ENCODE measurements at places on chromosomes 1 and 21.
A peak's percentile ranks its signal among the peaks of the same experiment; 100 is the strongest.

DNA sequence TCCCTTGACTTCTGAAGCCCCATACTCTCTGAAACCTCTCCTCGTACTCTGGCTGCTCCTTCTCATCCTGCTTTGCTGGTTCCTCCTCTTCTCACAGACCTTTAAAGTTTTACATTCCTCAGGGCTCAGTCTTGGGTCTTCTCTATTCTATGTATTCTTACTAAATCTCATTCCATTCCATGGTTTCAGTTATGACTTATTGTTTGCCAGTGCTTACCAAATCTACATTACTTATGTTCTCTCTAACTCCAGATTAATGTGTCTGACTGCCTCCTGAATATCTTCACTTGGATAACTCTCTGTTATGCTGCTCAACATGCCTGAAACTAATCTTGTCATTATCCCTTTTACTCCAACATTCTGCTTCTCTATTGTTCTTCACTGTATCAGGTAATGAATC lies 5.4 kb upstream of the SLC35D1 start:
- no peak for DNase-seq

DNA sequence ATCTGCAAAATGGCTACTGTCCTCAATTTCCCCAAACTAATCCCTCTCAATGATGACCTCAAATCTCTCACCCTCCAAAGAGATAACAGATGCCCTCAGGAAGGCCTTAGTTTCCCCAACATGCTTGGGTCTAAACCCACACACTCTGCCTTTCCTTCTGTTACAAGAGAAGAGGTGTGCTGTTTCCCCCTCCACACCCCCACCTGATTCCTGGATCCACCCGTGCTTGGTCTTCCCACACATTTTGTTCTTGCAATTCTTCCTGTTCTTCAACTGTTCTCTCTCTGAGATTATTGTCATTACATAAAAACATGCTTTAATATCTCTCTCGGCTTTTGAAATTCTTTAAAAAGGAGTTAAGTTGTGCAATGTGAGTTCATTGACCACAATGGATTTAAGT lies 5.7 kb upstream of the CBR3 start:
- DNase-seq, result no peak

DNA sequence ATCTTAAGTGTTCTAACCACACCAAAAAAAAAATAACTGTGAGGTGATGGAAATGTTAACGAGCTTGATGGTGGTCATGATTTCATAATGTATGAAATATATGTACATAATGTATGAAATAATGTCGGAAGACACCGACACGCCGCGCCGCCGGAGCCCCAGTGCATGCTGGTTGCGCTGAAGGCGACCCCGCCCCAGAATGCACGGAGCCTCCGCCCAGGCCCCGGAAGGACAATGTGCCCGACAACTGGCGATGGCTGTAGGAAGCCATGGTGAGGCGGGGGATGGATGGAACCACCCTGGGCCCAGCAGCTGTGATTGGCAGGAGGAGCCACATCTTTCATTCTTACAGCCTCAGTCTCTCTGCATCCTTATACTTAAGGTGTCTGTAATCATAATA lies 7.4 kb downstream of the OR2T10 start:
- DNase-seq, result no peak

- no peak for DNase-seq
These were observed 113.5 kb downstream of the OMA1 start for GRCh38 chr1:58432851-58433668.

DNA sequence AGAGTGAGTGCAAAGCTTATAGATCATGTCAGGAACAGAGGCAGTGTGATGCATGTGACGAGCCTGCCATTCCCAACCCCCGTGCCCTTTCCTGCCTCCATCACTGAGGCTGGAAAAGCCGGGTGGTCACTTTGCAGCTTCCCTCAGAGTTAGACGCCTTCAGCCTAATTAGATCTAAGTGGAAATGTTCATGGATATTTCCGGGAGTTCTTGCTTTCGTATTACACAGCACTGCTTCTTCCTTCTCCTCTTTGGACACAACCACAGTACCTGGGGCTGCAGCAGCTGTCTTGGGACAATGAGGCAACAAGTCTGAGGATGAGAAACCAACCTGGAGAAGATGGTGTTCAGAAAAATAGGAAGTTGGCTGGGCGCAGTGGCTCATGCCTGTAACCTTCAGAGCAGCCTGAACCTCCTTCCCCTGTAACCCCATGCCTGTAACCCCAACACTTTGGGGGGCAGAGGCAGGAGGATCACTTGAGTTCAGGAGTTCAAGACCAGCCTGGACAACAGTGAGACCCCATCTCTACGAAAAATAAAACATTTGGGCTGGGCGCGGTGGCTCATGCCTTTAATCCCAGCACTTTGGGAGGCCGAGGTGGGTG lies 24.5 kb downstream of the SERINC2 start:
- no peak for DNase-seq

DNA sequence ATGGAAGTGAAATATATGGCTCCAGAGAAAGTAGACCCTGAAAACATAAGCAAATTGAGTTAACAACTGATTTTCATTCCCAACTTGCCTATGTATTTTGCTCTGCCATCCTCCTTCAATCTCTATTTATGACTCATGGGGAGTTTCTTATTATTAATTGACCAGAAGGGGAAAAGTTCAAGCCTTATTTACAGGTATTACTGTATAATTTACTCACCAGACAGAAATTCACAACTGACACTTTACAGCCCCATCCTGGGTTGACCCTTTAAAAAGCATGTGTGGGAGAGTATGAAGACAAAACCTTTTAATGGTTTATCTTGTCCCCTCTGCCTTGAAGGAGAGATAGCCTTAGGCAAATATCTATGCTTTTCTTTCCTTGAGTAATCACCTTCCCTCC lies 39.8 kb upstream of the C1orf53 start:
- no peak for DNase-seq

- DNase-seq, result no peak
These were observed 207.4 kb downstream of the FGGY start for GRCh38 chr1:59504276-59504675.

DNA sequence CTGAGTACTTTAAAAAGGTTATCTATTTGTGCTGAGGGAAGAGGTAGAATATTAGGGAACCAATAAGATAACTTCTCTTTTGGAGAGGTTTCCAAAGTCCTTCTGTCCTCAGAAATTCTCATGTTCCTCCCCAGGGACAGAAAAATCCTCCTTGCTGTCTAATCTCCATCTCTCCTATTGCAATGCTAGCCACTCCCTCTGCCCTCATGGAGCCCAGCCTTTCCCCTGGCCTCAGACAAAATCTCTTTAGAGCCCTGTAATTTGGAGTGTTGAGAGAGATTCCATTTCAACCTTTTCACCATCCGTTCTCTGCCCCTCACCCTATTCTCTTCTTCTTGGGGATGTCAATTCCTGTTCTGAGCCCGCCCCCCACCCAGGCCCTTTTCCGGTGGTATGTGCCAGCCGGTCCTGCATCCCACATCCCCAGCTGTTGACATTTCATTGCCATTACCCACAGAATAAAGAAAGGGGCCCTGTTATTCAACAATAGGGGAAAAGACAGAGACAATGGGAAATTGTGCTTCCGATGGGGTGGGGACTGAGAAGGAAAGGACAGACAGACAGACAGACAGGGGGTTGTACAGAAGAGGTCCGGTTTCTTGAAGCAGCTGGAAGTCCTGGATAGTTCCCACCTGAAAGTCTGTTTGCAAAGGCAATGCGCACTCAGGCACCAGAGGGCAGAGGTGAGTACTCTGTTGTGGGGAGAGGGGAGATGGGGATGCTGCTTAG lies at the start of gene HAPLN2:
TSS of gene HAPLN2 (plus strand) at position 563 of the 729 bp plus-strand sequence. CDS start 4,076 bp downstream, outside the sequence.
- DNase-seq, result no peak

DNA sequence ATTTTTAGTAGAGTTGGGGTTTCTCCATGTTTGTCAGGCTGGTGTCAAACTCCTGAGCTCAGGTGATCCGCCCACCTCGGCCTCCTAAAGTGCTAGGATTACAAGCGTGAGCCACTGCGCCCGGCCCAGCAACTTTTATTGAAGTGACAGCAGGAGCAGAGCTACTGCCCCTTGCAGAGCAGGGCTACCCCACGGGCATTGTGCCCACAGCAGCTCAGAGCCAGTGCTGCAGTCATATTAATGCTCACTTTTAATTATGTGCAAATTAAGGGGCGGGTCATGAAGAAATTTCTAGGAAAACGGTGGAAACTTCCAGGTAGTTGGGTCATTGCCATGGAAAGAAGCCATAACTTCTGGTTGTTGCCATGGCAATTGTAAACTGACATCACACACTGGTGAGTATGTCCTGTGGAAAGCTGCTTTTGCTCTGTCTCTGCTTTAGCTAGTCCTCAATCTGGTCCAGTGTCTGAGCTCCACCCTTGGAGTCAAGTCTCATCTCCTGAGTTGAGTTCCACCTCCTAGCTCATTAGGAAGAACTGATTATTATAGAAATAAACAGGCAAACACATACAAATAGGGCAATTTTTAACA lies 127.3 kb upstream of the ADGRL4 start:
- no peak for DNase-seq

DNA sequence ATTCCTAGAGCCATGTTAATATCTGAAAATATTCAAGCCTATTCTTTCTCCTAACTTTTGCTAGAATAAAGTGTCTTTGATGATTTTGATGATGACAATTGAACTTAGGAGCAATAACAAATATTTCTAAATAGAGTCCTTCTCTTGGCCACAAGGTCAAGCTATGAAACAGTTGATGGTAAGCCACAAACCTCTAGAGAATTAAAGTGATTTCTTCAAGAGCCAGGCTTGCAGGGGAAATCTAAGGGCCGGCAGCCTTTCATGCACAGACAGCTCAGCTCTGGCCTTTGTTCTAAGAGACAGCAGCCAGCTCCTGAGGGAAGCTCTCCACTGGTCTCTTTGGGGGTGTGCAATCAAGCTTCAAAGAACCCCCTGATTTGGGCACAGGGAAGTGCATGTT lies 59.0 kb downstream of the SUSD4 start:
- no peak for DNase-seq

DNA sequence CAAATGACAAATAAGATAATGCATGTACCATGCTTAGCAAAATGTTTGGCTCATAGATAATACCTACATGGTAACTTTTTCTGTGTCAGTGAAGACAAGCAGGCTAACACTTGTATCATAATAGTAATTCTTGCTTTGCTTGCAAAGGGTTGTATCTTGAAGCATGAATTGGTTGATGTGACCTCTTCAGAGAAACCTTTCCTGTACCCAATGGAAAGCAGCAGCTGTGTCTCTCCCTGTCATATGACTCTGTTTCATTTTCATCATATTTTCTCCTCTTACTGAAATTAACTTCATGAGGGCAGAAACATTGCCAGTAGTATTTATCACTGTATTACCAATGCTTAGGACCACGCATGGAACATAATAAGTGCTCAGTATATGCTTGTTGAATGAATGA lies 4.4 kb downstream of the SH2D1B start:
- DNase-seq, result no peak

- no peak for DNase-seq
These were observed 48.6 kb upstream of the LRRC52 start for GRCh38 chr1:165494949-165495857.

DNA sequence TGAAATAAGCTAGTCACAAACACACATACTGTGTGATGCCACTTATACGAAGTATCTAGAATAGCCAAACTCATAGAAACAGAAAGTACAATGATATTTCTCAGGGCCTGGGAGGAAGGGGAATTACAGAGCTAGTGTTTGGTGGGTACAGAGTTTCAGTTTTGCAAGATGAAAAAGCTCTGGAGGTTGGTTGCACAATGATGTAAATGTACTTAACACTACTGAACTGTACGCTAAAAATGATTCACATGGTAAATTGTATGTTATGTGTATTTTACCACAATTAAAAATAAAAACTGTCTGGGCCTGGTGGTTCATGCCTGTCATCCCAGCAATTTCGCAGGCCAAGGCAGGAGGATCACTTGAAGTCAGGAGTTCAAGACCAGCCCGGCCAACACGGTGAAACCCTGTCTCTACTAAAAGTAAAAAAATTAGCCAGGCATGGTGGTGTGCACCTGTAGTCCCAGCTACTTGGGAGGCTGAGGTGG lies 15.3 kb upstream of the FHAD1 start:
- no peak for DNase-seq

DNA sequence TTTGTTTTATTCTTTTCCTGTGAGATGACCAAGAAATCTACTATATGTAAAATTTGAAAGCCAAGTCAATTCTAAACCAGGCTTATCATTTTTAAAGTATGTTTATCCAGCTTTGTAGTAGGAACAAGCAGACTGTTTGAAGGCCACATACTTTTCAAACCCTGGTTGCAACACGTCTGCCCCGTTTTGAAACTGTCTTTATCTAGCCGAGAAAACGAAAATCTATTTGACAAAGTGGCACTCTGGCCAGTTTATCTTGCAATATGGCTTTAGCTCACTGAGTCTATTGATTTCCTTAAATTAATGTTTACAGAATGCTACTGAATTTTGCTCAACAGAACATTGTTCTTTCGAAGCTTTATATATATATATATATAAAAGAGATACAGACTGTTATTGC lies 39.7 kb downstream of the PROX1 start:
- DNase-seq, result no peak

- no peak for DNase-seq
These were observed 1899.9 kb downstream of the NCAM2 start for GRCh38 chr21:22898051-22898665.

- no peak for DNase-seq
These were observed 104.2 kb downstream of the ATP5PO start for GRCh38 chr21:33811167-33812010.

GRCh38 chr21:32492376-32492775 lies 79.9 kb downstream of the EVA1C start:
- no peak for DNase-seq

- no peak for DNase-seq
These were observed 24.1 kb upstream of the RNF19B start for GRCh38 chr1:32988665-32989064.

DNA sequence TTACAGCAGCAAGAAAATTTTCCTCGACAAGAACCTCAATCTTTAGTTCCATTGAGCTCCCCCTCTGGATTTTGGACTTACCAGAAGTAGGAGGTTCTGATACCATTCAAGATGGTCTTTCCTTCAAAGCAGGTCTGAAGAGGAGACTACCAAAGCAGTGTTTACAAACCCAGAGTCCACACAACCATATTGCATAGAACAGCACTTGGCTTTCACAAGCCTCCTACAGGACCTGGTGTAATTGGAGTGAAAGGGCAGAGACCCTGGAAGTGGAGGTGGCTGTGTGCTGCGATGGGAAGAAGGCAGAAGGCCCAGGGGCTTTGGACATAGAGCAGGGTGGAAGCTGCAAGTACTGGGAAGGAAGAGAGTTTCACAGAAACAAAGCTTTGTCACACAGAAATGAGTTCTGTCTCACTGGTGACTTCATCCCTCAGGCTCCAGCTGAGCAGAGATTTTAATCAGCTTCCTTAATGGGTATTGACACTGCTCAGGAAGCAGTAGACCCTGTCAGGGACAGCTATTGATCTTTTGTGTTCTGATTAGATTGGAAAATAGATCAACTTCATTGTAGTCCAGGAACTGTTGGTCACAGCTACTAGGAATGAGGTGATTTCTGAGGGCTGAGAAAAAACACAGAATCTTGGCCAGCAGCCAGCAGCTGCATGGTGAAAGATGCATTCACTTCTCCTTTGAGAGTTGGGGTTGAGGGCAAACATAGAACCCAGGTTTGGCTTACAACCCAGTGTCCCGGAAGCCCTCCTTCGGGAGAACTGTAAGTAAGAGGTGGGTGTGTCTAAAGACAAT lies 124.0 kb downstream of the SYT2 start:
- DNase-seq, result no peak

- peak; percentile 44 for DNase-seq
These were observed at the start of gene SLC6A9 for GRCh38 chr1:44031252-44032169. TSS of gene SLC6A9 (minus strand) at chr1:44031462. CDS start at chr1:44024277, 7,185 bp downstream.
